ENCODE measurements at places on chromosomes 2 and 18.
A peak's percentile ranks its signal among the peaks of the same experiment; 100 is the strongest.

- DNase-seq = peak; percentile 50
Observed at GRCh38 chr2:200765139-200765951, 46.4 kb upstream of the BZW1 start.

- no peak for DNase-seq
Observed at GRCh38 chr2:84491256-84491655, 25.0 kb upstream of the DNAH6 start.

DNA sequence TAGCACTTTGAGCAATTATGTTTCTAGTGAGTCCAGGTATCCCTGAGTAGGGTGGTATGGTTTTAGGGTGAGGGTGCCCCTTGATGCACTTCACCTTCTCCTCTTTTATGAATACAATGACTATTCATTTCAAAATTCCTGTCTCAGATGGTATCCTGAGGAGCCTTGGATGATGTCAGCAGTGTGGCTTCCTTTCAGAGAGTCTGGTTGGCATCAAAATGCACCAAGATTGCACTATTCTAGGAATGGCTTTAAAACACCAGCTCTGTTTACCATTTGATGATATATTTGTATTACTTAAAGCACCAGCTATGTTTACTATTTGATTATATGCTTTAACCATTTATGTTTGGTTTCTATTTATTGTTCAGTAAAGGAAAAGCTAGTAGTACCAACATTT lies 141.0 kb downstream of the FMNL2 start:
- DNase-seq = no peak

DNA sequence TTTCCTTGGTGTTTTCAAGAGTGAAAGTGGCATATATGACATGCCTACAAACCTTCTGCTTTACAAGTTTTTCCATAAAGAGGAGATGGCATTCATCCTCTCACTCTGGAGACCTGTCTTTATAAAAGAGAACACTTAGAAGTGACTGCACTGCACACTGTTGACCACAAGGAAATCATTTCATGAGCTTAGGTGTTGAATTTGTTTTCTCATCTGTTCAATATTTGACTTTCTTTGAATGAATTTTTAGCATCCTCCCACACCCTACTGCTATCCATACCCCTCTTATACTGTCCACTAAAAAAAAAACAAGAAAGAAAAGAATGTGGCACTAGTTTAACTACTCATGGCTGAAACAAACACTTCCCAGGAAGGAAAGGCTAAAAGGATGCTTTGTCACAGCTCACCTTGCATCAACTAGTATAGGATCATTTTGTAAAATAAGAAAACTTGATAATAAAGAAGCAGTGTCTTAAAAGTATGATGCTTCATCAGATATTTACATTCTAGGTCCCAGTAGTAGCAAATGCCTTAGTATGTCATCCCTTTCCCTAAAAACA lies 83.0 kb downstream of the ACVR1 start:
- DNase-seq = no peak

DNA sequence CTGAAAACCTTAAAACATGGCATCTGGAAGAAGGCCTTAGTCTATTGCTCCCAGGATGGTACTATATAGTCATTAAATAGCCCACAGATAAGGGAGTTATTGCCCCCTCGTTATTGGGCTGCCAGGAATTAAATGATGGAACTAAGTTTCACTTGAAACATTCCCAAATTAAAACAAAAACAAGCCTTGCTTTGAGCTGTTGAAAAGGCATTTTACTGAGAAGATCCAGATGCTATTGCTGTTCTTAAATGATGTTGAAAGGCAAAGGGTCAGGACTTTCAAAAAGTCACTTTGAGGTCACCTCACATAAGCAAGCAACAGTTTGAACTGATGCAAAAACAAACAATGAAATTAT lies 2.0 kb upstream of the AMMECR1L start:
- DNase-seq = no peak
